ENCODE measurements at places on chromosomes 1 and 21.

GRCh38 chr1:211944733-211945500 lies 90.4 kb downstream of the INTS7 start:
- DNase-seq: no peak

GRCh38 chr1:155978973-155979429 lies 654 bp upstream of the ARHGEF2 start:
- DNase-seq: no peak

DNA sequence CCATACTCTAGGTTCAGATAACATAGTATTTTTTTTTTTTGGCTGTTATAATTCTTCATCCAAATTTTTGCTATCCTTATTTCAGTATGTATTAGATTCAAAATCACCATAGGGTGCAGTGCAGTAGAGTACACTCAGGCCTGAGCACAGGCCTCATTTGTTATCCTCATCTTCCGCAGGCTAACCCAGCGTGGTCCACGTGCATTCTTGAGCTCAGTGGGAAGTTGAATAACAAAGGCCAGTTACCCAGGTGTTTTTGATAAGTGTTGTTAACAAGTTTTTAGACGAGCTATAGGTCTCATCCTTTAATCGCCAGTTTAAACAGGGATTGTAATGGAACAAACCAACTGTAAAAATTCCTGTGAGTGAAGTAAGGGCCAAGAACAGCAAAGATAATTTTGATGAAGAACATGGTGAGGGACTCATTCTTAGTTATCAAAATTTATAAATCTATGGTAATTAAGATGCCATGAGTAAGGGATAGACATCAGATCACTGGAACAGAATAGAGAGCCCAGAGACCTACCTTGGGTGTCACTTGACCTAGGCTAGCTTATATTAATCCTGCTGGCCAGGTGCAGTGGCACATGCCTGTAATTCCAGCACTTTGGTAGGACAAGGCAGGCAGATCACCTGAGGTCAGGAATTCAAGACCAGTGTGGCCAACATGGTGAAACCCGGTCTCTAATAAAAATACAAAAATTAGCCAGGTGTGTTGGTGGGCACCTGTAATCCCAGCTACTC lies 22.0 kb downstream of the FLVCR1 start:
- DNase-seq: no peak

- no peak for DNase-seq
Observed at GRCh38 chr1:73333847-73334503, 864.0 kb downstream of the LRRIQ3 start.

DNA sequence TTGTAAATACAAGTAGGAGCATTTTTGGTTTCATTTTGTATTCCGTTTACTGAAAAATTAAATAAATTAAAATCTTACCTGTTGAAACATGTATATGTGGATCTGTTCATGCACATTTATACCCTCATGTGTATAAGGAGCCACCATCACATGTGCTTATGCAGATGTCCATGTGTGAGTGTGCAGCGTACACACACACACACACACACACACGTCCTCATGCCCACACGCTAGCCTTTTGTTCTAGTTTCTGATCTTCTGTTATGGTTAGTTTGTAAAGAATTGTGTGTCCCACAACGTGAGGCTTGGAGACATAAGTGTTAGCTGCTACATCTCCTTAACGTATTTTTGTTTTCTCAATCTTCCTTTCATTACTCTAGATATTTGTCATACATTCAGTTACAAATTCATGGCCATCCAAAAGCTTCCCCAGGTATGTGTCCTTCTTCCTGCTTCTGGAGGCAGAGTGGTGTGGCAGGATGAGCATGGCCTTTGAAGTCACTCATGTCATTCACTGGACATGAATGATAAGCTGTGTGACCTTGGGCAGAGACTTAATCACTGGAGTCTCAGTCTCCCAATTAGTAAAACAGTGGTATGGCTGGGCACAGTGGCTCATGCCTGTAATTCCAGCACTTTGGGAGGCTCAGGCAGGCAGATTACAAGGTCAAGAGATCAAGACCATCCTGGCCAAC lies 54.6 kb downstream of the TENT5C start:
- no peak for DNase-seq

- DNase-seq: no peak
Observed at GRCh38 chr1:78044796-78045562, 787 bp upstream of the GIPC2 start.
